ENCODE measurements at places on chromosomes 1 and 21. TPM values are rescaled to one million over a fixed set of nuclear protein-coding genes. Genes with fewer than 3 reads are reported as not detected.
A peak's percentile ranks its signal among the peaks of the same experiment; 100 is the strongest.

GRCh38 chr1:115677182-115677555 is 35.4 kb downstream of the VANGL1 start:
- peak; percentile 96 for DNase-seq

OR6N1 gene
- total RNA-seq: not detected

GRCh38 chr21:38303300-38303699 is 46.5 kb downstream of the KCNJ15 start:
- DNase-seq: peak; percentile 95

SHE gene
- not detected for total RNA-seq

DNA sequence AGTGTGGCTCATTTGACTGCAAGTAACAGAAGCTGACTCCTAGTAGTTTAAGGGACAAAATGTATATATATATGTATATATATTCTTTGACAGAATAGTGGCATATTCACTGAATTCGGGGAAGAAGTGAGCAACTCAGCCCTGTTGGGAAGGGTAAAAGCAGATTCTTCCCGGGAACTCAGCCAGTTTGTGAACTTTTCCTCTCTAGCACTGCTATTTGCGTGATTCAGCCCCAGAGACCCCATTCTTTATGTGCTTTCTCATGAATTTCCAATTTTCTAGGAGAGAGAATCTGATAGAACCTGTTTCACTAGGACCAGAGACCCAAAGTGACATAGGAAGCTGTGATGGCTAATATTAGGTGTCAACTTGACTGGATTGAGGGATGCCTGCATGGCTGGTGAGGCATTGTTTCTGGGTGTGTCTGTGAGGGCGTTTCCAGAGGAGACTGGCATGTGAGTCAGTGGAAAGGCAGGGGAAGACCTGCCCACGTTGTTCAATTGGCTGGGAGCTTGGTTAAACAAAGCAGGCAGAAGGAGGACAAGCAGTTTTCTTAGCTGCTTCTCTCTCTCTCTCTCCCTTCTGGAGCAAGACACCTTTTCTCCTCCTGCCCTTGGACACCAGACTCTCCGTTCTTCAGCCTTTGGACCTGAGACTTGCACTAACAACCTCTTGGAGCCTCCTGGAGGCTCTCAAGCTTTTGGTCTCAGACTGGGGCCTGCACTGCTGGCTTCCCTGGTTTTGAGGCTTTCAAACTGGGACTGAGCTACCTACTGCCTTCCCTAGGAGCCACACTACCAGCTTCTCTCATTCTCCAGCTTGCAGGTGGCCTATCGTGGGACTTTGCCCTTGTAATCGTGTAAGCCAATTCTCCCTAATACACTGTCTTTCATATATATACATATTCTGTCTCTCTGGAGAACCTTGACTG is 93.4 kb upstream of the KCNK1 start:
- DNase-seq: peak; percentile 72

GRCh38 chr1:216632980-216633379 is 90.2 kb downstream of the ESRRG start:
- DNase-seq: no peak

DNA sequence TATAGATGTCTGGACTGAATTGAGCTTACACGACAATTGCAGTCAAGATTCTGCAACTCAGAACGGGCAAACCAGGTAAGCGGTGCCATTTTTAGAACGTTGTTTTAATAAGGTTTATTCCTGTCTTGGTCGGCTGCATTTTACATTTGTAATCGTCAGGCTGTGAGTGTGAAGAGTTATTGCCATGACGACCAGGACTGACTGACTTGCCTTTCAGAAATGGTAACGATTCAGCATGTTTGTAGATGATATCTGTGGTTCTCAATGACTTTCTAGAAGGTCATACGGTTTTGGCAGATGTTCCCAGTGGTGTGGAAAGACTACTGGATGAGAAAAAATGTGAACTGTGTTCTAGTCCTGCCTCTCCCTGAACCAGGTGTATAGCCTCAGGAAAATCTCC is 271.3 kb upstream of the B3GALT2 start:
- peak; percentile 53 for DNase-seq

- DNase-seq: no peak
Observed at GRCh38 chr1:67192902-67193301, 26.6 kb downstream of the IL23R start.

PGLYRP3 gene
- total RNA-seq: not detected

GRCh38 chr1:160645386-160646130 is 1.3 kb downstream of the SLAMF1 start:
- DNase-seq: no peak

- no peak for DNase-seq
Observed at GRCh38 chr21:40568807-40569206, 278.2 kb downstream of the DSCAM start.

DNA sequence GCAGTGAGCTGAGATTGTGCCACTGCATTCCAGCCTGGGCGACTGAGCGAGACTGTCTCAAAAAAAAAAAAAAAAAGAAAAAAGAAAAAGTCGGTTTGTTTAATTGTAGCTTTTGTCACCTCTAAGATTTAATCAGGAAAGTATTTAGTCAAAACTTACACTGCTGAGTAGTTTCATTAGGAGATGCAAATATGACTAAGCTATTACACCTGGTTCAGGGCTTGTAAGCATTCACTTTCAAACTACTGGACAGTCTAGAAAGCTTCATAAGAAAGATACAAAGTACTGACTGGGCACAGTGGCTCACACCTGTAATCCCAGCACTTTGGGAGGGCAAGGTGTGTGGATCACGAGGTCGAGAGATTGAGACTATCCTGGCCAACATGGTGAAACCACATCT is 75.9 kb upstream of the CACYBP start:
- DNase-seq: no peak

DNA sequence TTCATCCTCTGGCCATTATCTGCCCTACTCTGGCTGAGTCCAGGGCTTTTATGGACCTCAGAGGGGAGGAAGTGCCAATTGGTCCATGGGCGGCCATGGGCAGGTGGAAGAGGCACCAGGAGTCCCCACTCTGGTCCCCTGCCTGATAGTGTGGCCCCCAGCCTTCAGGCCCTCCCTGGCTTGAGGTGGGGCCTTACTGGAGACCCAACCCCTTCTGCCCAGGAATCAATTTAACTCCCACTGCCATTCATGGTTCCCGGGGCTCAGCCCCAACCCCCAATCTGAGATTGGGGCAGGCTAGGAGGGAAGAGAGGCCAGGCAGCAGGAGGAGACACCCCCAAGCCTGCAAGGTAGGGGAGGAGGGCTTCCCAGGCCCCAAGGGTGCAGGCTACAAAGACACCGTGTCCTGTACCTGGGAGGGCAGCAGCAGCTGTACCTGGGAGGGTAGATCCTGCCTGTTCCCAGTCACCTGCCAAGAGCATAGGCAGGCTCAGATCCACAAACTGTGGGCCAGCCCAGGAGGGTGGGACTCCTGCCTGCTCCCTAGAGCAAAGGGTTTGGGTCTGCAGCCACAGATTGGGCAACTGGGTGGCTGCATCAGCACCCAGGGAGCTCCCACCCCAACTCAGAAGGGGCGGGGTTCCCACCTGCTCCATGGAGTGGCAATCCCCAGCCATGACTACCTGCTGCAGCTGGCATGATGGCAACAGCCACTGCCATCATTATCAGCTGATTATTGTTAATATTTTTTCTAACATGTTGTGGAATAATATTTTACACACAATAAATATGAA is 1044.1 kb upstream of the B3GALT2 start:
- no peak for DNase-seq

GRCh38 chr21:42276076-42276475 is 39.1 kb downstream of the TFF3 start:
- no peak for DNase-seq

- no peak for DNase-seq
Observed at GRCh38 chr21:32367158-32367557, 25.7 kb downstream of the URB1 start.

- no peak for DNase-seq
Observed at GRCh38 chr1:173241528-173242347, 34.6 kb upstream of the TNFSF4 start.

GRCh38 chr21:43280949-43281633 is 112.3 kb downstream of the CRYAA start:
- no peak for DNase-seq

- DNase-seq: no peak
Observed at GRCh38 chr1:34108269-34108668, 56.8 kb downstream of the CSMD2 start.

DNA sequence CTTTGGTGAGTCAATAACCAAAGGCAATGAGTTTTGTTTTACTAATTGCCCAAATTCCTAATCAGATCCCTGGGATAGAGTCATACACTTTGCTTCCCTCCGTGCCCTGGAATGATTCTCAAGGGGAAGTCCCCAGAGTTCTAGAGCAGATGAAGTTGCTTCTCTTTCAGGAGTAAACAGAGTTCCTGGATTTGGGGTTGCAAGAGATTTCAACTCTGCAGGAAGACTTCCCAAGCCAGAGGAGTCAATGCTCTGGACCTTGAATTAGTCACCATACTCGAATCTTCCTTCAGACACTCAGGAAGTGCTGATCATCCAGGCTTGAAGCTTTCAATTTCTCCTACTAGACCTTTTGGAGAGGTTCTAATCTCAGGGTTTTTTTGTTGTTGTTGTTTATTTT is 39.6 kb downstream of the FCER1A start:
- peak; percentile 23 for DNase-seq

- DNase-seq: no peak
Observed at GRCh38 chr1:26164036-26164860, 4.5 kb downstream of the C1orf232 start.

DNA sequence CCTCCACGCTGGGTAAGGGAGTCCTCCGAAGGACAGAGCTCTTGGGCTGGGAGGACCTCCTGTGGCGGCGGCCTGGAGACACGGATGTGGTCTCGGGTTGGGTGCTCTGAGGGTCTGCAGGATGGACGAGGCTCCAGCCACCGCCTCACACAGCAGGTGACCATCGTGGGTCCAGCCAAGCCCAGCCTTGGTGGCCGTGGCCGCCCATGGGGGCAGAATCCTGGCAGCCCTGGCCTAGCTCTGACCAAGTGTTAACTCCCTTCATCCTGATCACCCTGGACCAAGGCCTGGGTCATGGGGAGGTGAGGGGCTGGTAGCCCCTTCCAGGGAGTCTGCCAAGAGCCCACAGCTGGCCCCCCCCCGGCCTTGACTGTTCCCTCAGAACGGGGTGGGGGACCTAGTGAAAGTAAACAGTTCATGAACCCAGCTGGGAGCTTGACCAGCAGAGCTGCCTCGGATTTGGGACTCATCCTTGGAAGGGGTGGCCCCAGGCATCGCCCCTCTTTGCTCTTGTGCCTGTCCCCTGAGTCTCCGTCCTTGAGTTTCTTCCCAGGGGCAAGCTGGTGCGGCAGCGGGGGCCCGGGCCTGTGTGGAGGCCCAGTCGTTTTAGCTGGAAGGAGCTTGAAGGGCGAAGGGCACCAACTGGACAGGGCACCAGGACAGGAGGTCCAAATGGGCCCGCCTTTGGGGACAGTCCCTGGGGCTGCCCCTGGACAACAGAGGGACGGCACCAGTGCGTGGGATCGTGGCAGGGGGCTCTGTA is 17.8 kb downstream of the ARHGEF16 start:
- no peak for DNase-seq

DNA sequence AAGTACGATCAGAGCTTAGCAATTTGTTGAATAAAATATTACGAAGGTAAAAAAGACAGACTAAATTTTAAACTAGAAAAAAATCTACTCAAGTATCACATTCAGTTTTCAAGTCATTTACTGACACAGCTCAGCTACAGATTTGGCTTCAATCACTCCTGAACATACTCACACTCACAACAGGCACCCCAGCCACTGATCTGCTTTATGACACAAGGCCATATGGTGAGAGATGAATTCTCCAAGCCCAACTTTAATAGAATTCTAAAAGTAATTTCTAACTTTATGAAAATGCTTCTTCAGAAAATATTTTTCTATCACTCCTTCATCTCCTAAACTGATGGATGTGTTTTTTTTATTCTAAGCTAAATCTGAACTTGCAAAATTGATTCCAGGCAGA is 337.1 kb downstream of the HHIPL2 start:
- no peak for DNase-seq

GRCh38 chr1:199482426-199482825 is 545.1 kb upstream of the NR5A2 start:
- no peak for DNase-seq

DNA sequence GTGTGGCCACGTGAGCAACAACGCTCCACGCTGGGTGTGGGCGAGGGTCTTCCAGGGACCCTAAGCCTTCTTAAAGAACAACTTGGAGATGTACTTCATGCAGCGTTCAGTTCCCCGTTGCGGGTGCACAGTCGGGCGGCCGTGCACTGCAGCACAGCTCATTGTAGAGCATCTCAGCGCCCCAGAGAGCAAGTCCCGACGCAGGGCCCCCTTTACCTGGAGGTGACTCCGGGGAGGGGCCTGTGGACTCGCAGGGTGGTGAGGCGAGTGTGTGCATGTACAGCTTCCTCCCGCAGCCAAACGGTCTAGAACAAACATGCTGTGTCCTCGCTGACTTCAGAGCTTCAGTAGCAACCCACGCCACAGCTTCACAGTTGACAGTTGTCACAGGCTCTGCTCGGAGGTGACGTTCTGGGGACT is 19.5 kb downstream of the RRP1 start:
- DNase-seq: no peak
